Lung microvascular endothelial cell (primary cell): ENCODE measurements at places on chromosomes 5 and 9. TPM values are rescaled to one million over a fixed set of nuclear protein-coding genes. Genes with fewer than 3 reads are reported as not detected.

DNA sequence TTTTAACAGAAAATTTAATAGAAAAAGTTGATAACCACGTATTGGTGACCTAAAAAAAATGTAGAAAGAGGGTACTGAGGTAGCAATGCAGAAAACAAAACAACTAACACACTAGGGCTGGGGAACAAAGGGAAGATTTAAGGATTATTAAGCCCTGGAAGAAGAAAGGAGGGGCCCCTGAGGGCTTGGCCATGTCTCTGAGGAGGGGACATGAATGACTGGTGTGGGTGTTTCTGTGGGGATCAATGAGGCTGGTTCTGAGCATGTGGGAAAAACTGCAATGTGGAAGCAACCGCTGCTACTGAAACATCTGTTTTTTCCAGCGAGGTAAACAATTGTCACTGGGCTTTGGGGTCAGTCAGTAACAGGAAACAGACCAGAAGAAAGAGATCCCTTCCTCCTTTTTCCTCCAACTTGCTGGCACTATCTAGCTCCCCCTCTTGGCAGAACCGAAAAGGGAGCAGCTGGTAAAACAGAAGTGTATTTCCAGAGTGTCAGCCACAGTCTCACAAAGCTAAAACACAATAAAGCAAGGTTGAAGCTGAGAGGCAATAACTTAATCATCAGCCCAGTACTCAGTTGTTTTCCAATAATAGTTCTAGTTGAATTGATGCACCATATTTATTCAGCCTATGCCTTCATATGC, 48.3 kb downstream of the ATPSCKMT start:
- DNase-seq: peak; percentile 10

GRIA1 gene
- not detected in 2 replicates for total RNA-seq

HEMGN gene
- total RNA-seq: not detected in 2 replicates

IFNE gene
- 0.22 TPM in 1 of 2 replicates, not detected in the other for total RNA-seq

APBA1 gene
- 6.2 and 9.4 TPM in 2 replicates for total RNA-seq

- DNase-seq: no peak
Measured at GRCh38 chr5:21709770-21710169, 1143.4 kb downstream of the CDH12 start.

DNA sequence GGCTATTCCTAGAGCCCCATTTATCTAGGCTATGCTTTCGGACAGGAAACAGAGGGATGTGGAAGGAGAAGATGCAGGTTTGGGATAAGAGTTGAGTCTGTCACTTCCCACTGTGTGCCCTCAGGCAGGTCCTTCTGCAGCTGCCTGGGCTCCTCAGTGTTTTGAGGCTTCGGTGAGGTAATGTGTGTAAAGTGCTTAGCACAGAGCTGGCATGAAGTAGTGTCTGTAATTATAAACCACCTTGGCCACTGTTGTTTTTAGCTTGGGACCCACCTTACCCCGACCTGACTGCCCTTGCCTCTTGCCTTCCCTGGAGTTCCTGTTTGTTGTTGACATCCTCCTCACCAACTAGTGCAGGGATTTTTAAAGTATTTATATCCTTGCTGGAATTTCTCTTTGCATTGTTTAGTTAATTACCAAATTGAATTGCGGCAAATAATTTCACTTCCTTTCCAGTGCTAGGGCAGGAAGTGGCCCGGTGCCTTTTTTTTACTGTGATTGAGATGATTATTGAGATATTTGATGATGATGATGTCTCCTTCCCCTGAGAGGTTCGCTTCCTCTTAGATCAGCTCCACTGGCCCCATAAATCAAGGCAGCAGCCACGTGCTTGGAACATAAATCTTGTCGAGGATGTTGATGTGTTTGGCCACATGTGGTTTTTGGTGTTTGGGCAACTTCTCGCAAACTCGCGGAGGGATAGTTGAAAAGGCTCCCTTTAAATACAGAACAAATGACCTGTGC, 38.3 kb upstream of the DAB2IP start:
- DNase-seq: no peak

SLC6A19 gene
- total RNA-seq: not detected in 2 replicates

DNA sequence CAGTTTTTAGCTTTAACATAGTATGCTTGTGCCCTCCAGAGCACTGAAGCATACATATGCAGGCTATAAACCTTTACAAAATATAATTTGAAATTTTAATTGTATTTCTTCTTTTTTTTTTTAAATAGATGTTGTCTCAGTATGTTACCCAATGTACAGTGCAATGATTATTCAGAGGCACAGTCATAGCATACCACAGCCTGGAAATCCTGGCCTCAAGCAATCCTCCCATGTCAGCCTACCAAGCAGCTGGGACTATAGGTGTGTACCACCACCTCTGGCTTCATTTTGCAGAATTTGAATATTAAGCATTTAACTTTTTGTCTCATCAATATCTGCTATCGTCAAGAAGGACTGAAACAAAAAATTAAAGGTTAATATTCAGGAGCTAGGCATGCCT, 16.9 kb upstream of the ZNF782 start:
- DNase-seq: no peak
